ENCODE measurements at places on chromosomes 3 and 15. TPM values are rescaled to one million over a fixed set of nuclear protein-coding genes. Genes with fewer than 3 reads are reported as not detected.

GRCh38 chr3:78867409-78868372, 900.1 kb downstream of the ROBO1 start:
- H3K4me3 ChIP-seq, result no peak overlapping the region
- H3K36me3 ChIP-seq, result no peaks in the 10 kb centered on the region
- H3K27me3 ChIP-seq, result no peaks in the 10 kb centered on the region
- no peak for DNase-seq
- no peaks in the 10 kb centered on the region for H3K4me1 ChIP-seq

DNA sequence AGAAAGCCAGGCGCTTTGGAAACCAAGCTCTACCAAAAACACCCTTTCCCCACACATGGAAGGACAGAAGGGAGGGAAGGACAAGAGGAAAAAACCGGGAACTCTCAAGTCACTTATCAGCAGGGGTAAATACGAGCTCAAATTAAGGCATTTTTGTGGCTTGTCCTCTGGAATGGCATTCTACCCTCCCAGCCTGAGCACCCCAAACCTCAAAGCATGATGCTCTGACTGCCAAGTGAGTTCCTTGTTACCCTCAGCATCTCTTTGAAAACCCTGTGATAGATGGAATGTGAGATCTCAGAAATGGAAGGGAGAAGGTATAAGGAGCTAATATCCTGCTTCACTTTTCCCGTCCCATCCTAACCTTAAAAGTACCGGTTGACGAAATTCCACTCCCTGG, 8.1 kb upstream of the CSPG5 start:
- DNase-seq, result no peak
- no peaks in the 10 kb centered on the region for H3K4me1 ChIP-seq
- no peaks in the 10 kb centered on the region for H3K27me3 ChIP-seq
- no peak overlapping the region for H3K27ac ChIP-seq
- H3K4me3 ChIP-seq, result no peak overlapping the region

DNA sequence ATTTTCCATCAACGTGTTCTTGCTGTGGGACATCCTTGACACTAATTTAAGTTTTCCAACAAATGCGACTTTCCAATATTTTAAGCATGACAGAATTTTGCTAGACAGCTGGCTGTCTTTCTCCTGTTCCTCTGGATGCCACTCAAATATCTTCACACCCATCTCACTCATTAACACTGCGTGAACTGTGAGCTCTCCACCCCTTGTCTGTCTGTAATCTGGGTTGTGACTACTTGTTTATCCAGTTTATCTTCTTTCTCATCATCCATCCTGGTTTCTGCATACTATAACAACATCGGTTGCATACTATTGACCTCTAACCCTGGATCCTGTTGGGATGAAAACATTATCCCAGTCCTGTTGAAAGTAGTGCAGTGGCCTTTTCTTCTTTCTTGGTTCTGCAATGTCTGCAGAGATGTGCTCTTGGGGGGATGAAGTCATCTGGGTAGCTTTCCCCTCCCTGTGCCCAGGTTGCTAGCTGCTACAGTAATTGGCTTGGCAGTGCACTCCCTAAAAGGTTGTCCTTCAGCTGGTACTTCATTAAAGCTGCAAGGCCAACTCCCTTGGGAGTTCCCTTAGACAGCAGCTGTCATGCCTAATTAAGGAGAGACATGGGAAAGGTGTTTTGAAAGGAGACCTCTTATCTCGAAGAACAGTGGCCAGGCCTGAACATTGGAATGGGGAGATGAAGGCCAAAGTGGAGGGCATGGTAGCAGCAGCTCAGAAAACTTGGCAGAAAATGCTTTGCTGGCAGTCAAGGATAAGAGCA, 24.7 kb downstream of the KAT2B start:
- no peak for DNase-seq
- no peak overlapping the region for H3K27ac ChIP-seq
- H3K27me3 ChIP-seq, result no peaks in the 10 kb centered on the region
- H3K36me3 ChIP-seq, result no peaks in the 10 kb centered on the region
- H3K4me1 ChIP-seq, result no peaks in the 10 kb centered on the region

- H3K27me3 ChIP-seq, result no peaks in the 10 kb centered on the region
- H3K4me1 ChIP-seq, result no peaks in the 10 kb centered on the region
- H3K27ac ChIP-seq, result no peak overlapping the region
- DNase-seq, result no peak
- no peaks in the 10 kb centered on the region for H3K36me3 ChIP-seq
Measured at GRCh38 chr15:59936741-59937140, 67.4 kb upstream of the FOXB1 start.

- DNase-seq, result no peak
- no peaks in the 10 kb centered on the region for H3K4me1 ChIP-seq
- H3K36me3 ChIP-seq, result no peaks in the 10 kb centered on the region
Measured at GRCh38 chr3:160154596-160154995, 70.6 kb upstream of the C3orf80 start.

Gene SYNM
- total RNA-seq, result 6.0 TPM

Gene PLSCR5
- total RNA-seq, result not detected

Gene GJD2
- total RNA-seq, result not detected

Measured in Caco-2 (cell line).